ENCODE measurements at places on chromosomes 3 and 15. TPM values are rescaled to one million over a fixed set of nuclear protein-coding genes. Genes with fewer than 3 reads are reported as not detected.

DNA sequence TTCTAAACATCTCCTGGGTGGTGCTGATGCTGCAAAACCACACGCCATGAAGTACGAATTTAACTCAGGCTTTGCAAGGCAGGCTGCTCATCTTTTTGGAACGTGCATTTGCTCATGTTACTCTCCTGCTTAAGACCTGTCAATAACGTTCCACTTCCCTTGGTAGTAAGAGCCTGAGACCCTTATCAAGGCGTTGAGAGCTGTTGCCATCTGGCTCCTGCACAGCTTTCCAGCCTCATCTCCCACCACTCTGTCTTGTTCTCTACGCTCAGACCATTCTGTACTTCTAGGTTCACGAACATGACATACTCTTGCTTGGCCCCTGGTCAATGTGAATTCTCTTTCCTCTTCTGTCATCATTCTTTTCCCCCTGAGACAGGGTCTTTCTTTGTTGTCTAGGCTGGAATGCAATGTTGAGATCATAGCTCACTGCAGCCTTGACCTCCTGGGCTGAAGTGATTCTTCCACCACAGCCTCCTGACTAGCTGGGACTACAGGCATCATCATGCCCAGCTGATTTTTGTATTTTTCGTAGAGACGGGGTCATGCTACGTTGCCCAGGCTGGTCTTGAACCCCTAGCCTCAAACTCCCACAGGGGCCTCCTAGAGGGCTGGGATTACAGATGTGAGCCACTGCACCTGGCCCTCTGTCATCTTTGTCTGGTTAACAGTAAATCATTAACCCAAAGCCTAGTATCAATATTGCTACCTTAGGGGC is 202.8 kb downstream of the CADPS start:
- DNase-seq: no peak

DNA sequence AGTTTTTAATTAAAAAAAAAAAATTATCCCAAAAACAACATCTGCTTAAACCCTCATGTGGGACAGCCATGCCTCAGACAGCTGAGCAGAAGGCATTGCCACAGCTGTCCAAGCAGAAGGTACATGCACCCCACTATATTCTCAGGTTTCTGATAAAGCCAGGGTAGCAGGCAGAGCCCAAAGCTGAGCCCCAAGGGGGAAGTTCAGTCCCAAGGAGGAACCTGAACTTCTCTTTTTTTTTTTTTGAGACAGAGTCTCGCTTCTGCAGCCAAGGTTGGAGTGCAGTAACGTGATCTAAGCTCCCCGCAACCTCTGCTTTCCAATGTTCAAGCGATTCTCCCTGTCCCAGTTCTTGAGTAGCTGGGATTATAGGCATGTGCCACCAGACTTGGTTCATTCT is 33.2 kb downstream of the MKRN2 start:
- no peak for DNase-seq

GRCh38 chr15:68851971-68852370 is 31.3 kb upstream of the ANP32A start:
- no peak for DNase-seq

DNA sequence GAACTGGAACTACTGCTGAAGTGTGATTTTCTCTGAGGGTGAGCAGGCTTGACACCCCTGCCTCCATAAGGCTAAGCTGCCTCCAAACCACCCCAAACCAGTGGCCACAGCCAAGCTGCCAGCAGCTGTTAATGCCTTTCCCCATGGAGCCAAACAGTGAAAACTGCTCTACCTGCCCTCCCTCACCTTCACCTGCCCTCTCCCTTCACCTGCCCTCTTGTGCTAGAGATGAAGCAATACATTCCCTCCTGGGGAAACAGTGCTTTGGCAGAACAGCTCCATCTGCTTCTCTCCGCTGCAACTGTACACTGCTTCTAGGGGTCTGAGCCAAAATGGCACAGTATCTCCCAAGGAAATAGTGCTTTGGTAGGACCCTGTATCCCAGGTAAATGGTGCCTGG is 374.1 kb downstream of the FHIT start:
- no peak for DNase-seq

PPP2R3A gene
- 14.6 TPM for total RNA-seq
